ENCODE measurements at places on chromosomes 3 and 15.

DNA sequence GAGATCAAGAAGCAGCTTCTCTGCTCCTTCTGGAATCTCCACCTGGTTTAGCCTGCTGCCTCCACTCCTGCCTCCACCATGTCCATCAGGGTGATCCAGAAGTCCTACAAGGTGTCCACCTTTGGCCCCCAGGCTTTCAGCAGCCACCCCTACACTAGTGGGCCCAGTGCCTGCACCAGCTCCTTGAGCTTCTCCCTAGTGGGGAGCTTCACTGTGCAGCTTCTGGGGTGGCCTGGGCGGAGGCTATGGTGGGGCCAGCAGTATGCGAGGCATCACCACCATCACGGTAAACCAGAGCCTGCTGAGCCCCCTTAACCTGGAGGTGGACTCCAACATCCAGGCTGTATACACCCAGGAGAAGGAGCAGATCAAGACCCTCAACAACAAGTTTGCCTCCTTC is 2.4 kb upstream of the KPNA4 start:
- DNase-seq: no peak

GRCh38 chr3:31252216-31253185 is 280.2 kb upstream of the STT3B start:
- DNase-seq: no peak

- DNase-seq: no peak
These were observed 292.1 kb downstream of the FGF12 start for GRCh38 chr3:192435241-192435640.

GRCh38 chr3:54837964-54838363 is 89.9 kb downstream of the LRTM1 start:
- DNase-seq: no peak

- no peak for DNase-seq
These were observed 1.8 kb downstream of the HCN4 start for GRCh38 chr15:73366766-73367623.

- no peak for DNase-seq
These were observed 395.5 kb downstream of the SHQ1 start for GRCh38 chr3:72452745-72453144.

DNA sequence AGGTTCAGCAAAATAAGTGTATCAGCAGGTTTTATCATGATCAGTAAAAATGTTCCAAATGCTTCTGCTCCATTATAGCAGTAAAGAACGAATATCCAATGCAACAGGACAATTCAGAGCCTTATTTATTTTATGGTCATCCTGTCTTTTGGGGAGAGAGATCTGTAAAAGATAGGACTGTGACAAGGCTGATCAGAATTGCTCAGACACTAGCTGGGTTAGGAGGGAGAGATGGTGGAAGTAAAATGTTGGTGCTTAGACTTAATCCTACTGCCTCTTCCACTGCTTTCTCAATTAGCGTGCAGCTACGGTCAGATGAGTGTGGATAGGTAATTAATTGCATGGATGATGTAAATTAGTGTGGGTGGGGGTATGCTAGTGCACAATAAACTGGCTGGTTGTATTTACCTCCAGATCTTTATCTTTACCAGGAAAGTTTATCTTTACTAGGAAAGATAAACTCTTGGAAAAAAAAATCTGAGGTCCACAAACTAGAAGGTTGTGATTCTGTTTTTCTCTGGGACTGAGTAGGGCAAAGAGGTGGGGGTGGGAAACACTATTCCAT is 2.2 kb downstream of the EID1 start:
- no peak for DNase-seq

GRCh38 chr15:100020189-100020588 is 287.0 kb upstream of the LYSMD4 start:
- no peak for DNase-seq

GRCh38 chr3:121483290-121483689 is 62.5 kb downstream of the POLQ start:
- no peak for DNase-seq

GRCh38 chr3:101216710-101217465 is 103.5 kb downstream of the IMPG2 start:
- peak; percentile 3 for DNase-seq

GRCh38 chr15:58760385-58761009 is 10.6 kb upstream of the MINDY2 start:
- peak; percentile 29 for DNase-seq

- DNase-seq: no peak
These were observed 426.1 kb upstream of the THBS1 start for GRCh38 chr15:39154776-39155175.

- DNase-seq: no peak
These were observed 6.5 kb downstream of the GPR27 start for GRCh38 chr3:71760140-71760539.

GRCh38 chr3:32595323-32595722 is 24.7 kb upstream of the DYNC1LI1 start:
- no peak for DNase-seq

DNA sequence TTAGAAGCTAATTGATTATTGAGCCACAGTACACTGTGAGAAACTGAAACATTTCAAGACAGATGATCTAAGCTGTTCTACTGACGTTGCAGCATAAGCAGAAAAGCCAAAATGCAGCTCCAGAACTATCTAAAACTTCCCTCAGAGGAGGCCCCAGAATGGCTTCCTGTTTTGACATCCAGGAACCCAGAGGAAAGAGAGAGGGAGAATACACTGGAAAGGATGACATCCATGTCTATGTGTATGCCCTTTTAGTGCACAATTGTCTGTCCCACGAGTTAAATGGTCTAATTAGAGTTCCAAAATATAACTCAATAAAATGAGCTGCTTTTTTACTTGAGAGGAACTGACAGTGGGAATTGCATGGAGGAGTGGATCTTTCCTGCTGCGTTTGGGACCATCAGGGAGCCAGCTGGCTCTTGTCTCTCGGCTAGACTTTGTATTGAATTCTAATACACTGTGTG is 688.1 kb downstream of the ZNF385D start:
- no peak for DNase-seq

GRCh38 chr3:191770541-191770940 is 309.6 kb downstream of the PYDC2 start:
- DNase-seq: no peak

DNA sequence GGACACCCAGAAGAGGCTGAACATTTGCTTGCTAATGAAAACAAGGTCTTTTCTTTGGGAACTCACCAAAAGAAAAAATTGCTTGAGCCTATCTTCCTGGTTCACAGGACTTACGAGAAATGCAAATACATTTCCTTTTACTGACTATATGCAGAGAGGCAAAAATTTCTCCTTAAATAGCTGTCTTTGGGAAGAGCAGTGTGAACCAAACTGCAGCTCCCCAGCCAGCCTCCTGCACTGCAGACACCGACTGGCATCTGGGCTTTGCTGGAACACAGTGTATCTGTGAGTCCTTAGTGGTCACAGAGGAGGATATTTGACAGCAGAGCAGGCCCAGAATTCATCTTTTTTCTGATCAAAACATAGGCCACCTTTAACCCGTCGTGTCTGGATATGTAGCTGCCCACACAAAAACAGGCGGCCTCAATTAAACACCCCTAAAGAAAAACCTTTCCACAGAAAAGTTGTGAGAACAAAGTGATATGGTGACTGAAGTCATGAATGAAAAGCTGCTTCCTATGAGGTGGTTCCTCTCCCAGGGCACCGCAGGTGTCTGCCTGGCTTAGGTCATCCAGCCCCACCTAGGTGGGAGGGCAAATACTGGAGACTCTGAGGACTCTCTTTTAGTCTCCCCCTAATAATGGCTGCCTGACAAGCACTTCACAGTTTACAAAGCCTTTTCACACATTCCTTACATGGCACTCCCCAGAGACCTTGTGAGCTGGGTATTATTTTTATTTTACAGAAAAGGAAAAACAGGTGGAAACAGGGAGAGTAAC is 46.1 kb upstream of the TMEM158 start:
- DNase-seq: no peak

DNA sequence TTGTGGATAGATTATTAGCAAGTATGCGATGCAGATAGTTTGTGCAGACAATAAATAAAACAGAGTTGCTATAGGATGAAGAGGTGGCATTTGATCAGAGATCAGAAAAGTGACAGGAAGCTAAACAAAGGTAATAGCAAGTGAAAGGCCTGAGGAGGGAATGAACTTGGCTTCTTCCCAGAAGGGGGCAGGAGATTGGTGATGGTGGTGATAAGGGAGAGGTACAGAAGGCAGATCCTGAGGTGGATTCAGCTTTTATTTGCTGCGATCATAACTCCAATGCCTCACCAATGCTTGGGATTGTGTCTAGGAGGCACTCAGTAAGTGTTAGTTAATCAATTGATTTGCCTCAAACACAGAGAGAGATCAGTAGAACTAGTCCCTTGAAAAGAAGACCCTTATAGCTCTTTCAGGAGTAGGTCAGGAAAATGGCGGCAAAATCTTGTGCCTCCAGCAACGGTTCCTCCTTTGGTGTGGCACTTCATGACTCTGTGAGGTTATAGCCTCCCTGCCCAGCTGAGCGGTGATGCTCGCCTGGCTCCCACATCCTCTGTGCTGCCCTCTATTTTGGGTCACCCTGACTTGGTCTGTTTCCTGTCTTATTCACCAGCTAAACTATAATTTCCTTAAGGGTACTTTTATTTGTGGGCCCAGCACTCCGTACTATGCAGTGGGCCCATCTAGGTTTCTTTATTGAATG is 37.5 kb downstream of the TGFBR2 start:
- peak; percentile 58 for DNase-seq

GRCh38 chr3:45968706-45969105 is 25.4 kb downstream of the CXCR6 start:
- DNase-seq: no peak

- no peak for DNase-seq
These were observed 225.0 kb upstream of the P2RY1 start for GRCh38 chr3:152609891-152610290.

DNA sequence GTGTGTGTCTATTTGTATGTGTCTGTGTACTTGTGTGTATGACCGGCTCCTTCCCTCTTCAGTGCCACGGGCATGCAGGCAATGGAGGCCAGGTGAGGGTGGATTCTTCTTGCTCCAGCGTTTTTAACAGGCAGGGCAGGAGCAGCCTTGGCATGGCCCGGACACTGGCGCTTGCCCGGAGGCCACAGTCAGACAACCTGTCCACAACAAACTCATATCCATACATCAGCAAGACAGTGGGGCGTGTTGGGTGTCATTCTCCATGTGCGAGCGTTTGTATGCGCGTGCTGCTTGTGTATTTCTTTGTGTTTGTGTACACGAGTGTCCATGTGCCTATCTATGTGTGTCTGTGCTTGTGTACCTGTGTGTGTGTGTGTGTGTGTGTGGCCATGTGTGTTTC is 29.8 kb downstream of the PTH1R start:
- DNase-seq: no peak

DNA sequence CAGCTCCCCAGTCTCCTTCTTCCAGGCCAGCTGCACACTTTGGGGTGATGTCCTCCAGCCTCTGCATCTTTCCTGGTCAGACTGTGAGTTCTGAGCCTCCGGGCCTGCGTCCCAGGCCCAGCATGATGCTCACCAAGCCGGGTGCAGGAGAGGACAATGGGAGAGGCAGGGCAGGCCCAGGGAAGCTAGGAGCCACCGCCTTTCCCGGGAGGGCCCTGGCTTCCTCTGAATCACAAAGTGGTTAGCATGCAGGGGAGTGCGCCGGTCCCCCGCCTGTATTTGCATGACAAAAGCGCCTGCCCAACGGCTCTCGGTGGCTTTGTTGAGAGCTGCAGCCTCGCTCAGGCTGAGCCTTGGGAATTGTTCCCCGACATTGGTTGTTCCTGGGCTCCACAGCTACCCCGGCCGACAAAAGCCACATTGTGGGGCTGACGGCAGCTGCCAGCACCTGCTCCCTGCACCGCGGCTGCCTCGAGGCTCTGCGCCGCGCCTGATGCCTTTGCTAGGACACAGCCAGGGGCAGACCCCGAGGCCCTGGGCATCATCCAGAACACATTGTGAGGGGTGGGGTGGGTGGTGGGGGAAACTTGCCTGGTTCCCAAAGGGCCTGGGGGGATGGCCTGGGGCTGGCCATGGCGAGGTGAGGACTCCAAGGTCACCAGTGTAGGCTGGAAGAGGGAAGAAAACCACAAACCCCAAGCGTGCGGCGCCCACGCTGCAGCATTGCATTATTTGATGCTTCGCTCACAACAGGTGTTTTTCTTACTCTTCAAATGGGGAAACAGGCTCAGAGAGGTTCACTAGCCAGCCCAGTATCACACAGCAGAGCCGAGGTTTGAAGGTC is 20.0 kb upstream of the KLF13 start:
- no peak for DNase-seq

- no peak for DNase-seq
These were observed 9.8 kb upstream of the TNFAIP8L3 start for GRCh38 chr15:51104512-51104911.

GRCh38 chr3:10547841-10548783 is 42.7 kb upstream of the ATP2B2 start:
- DNase-seq: no peak

- DNase-seq: no peak
These were observed 115.9 kb downstream of the CBLB start for GRCh38 chr3:105752791-105753415.

- DNase-seq: no peak
These were observed 29.6 kb downstream of the MGLL start for GRCh38 chr3:127792541-127793292.

DNA sequence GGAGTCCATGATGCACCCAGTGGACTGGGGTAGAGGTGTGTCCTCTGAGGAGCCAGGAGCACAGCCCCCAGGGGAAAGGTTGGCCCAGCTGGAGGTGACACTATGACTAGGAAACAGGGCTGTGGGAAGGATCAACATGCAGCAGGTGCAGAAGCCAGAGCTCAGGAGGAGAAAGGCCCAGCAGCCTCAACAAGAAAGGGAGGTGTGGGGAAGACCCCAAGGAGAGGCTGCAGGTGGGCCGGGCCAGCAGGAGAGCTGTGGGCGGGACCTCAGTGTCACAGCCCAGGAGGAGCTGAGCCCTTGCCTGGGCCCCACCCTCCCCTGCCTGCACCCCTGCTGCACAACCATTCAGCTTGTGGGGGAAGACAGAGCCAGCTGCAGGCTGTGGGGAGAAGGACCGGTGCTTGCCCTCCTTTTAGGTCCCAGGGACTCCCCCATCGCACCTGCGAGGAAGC is 18.4 kb upstream of the KLF13 start:
- DNase-seq: no peak

GRCh38 chr3:182389071-182389815 is 404.1 kb upstream of the ATP11B start:
- no peak for DNase-seq

GRCh38 chr3:131503320-131503635 is 507 bp upstream of the MRPL3 start:
- peak; percentile 47 for DNase-seq

DNA sequence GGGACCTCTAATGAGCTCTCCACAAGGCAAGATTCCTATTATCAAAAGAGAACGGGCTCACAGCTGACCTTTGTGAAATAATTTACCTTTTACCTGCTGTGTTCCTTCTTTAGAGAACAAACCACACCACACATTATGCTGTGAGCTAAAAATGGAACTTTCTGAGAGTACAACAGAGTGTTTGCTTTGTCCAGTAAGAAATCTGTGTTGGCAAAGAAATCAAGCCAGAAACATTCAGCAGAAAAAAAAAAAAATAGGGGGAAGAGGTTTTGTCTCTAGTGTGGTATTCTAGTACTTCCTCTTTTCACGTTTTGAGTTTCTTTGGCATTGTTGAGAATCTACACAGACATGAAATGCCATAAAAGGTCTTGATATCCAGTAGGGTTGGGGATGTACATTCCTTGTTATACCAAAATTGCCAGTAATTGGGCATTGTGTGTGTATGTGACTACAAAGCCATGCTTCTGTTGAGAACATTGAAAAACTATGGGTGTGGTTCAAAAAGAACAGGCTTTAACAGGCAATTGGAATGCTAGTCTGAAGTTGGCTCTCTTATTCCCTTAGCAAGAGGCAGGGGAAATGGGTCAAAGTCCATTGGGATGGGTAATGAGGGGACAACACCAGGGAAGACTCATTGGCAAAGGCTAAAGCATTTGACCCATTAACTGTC is 273.5 kb downstream of the NEK10 start:
- no peak for DNase-seq

GRCh38 chr3:184766555-184767261 is 45.3 kb upstream of the VPS8 start:
- no peak for DNase-seq
